ENCODE measurements at places on chromosomes 7 and 10.

GRCh38 chr10:62471711-62472110 lies 97.5 kb downstream of the ZNF365 start:
- no peak for DNase-seq

DNA sequence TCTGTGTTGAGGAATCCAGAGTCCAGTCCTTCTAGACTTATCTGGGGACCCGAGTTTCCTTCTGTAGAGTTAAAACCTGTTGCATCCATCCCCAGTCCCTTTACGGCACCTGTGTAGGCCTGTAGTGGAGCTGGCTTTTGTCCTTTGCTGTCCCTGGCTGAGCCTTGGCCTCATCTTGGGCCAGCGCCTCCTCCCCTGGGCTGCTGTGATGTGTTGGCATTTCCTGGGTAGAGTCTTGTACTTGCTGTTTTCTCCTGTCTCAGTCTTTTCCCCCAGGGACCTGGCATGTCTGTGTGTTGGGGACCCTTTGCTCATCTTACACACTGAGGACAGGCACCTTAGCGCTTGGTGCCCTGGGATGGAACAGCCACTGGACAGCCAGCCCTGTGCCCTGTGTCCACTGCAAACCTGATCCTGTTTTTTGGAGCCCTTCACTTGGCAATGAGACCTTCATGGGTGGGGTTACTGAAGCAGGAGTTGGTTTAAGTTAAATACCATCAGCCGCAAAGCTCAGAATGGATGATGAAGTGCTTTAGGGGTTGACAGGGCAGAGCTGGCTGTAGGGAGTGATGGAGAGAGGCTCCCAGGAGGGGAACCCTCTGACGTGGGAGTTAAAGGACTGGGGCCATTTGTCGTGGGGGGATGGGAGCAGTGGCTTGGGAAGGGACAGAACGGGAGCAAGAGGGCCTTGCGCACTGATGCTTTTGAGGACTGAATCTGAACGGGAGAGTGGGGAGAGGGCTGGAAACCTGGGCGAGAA lies 50.9 kb downstream of the CUX1 start:
- no peak for DNase-seq

DNA sequence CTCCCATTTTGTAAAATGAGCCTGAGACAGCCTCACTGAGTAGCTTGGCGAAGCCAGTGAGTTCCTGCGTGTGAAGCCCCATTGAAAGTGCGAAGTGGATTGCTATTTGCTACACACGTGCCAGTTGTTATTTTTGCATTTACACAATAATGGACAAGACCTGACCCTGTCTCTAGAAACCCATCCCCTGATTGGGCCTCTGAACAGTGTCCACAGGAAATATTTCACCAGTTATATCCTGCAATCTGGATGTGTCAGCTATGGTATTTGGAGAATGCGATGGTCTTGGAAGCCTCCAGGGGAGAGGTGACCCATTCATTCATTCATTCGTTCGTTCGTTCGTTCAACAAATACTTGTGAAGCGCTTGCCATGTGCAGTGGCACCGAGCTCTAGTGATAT lies 37.1 kb downstream of the COL13A1 start:
- DNase-seq = no peak

DNA sequence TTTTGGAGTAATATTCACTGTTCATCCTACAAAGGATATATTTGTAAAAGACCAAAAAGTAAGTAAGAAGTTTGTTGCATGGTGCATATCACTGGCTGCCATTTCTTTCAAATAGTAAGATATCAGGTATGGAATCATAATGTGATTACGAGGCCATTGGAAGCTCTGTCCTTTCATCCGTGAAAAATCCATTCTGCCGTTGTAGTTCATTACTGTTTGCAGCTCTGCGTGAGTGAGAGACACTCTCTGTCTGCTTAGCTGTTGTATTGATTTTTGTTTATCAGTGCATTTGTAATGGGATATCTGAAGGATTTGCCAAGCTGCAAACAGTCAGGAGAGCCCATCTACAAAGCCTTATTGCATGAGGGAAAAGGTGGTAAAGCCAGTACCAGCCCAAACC lies 44.1 kb upstream of the SLC39A12 start:
- DNase-seq = no peak

DNA sequence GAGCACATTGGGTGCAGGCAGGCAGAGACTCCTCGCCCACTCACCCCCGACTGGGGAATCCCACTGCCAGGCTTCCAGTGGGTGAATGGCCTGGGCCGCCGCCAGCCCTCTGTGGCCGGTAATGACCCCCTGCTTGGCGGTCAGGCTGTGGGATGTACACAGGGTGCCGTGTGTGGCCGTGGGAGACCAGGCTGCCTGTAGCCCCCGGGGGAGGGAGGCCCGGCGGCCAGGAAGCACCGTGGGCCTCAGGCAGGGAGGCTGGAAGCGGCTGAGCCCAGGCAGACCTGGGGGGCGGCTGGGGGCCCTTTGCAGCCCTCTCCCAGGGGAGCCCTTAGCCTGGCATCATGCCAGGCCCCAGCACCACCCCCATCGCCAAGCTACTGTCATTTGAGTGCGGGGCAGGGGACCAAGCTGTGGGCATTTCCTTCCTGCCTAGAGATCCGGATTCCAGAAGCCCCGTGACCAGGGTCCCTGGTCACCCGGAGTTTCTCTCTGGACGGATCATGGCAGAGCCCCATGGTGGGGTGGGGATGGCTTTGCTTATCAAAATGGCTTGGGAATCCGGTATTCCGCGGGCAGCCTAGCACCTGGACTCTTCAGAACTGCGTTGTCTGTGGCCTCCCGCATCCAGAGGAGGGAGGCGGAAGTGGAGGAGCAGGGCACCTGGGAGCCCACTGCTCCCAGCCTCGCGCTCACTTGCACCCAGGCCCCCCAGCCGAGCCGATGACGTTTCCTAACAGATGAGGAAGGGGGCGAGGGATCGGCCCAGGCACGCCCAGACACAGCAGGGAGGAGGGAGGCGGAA lies 1.1 kb downstream of the TTYH3 start:
- no peak for DNase-seq

- no peak for DNase-seq
These were observed 140.8 kb upstream of the FAM20C start for GRCh38 chr7:51456-52068.
